ENCODE measurements at places on chromosomes 5 and 9. TPM values are rescaled to one million over a fixed set of nuclear protein-coding genes. Genes with fewer than 3 reads are reported as not detected.
A peak's percentile ranks its signal among the peaks of the same experiment; 100 is the strongest.

UBE2QL1 gene
- total RNA-seq = not detected

DNA sequence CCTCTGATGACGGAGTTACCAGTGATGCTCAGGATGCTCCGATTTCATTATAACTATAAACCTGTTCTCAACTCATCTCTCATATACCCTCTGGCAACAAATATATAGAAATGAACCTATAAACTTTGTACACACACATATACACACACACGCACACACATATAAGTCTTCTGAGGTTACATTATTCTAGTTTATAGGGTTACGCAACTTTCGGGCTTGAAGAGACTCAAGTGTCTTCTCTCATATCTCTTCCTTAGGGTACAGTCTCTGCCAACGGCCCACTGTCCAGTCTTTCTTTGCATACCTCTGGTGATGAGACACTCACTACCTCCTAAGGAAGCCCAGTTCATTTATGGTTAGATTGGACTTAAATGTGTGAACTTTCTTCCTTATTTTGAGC is 69.4 kb upstream of the TBC1D2 start:
- H3K4me3 ChIP-seq = no peak overlapping the region
- no peak for DNase-seq
- H3K4me1 ChIP-seq = no peaks in the 10 kb centered on the region

GRCh38 chr9:133705576-133705975 is 32.6 kb downstream of the SARDH start:
- no peaks in the 10 kb centered on the region for H3K27me3 ChIP-seq
- peaks cover 7% of the 10 kb centered on the region for H3K36me3 ChIP-seq

GRCh38 chr9:132190966-132191365 is 29.1 kb downstream of the NTNG2 start:
- H3K36me3 ChIP-seq = no peaks in the 10 kb centered on the region
- no peak for DNase-seq
- no peak overlapping the region for H3K27ac ChIP-seq
- H3K4me3 ChIP-seq = no peak overlapping the region

DNA sequence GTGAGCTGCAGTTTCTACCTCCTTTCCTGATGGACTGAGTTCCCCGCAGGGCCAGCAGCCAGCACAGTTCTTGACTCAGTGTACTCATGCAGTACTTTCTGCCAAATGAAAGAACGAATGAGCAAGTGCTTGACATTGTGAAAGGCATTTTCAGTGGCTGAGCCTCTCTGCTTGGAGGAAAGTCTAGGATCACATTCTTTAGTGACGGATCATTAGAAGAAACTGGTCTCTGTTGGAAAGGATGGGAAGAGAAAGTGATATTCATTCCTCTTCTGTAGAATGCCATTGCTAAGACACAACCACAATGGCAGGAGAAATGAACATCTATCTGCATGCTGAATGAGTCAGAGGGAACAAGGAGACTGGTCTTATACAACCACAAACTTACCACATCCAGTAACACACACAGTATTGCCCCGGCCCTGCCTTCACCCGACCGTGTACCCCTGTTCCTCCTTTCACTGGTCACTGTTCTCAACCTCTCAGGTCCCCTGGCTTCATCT is 206.9 kb downstream of the CRB2 start:
- no peak for DNase-seq
- no peaks in the 10 kb centered on the region for H3K27me3 ChIP-seq
- H3K4me1 ChIP-seq = peaks cover 12% of the 10 kb centered on the region
- H3K36me3 ChIP-seq = peaks cover 8% of the 10 kb centered on the region
- no peak overlapping the region for H3K27ac ChIP-seq
- H3K4me3 ChIP-seq = no peak overlapping the region

DNA sequence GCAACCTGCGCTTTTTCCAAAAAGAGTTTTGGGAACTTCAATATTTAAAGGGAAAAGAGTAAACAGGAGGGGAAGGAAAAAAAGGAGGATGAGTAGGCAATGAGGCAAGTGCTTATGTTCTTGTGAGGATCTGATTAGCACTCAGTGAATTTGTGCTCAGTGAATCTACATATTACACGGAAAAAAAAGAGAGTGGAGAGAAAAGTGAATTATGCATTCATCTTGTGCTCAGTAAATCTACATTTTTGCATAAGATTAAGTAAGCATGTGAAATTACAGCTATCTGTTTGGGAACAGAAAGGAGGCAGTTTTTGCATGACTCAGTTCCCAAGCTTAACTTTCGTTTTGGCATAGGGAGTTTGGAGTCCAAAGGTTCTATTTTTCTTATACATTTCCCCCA is 170.1 kb downstream of the CDH10 start:
- H3K27me3 ChIP-seq = no peaks in the 10 kb centered on the region
- H3K27ac ChIP-seq = no peak overlapping the region
- no peak overlapping the region for H3K4me3 ChIP-seq

DNA sequence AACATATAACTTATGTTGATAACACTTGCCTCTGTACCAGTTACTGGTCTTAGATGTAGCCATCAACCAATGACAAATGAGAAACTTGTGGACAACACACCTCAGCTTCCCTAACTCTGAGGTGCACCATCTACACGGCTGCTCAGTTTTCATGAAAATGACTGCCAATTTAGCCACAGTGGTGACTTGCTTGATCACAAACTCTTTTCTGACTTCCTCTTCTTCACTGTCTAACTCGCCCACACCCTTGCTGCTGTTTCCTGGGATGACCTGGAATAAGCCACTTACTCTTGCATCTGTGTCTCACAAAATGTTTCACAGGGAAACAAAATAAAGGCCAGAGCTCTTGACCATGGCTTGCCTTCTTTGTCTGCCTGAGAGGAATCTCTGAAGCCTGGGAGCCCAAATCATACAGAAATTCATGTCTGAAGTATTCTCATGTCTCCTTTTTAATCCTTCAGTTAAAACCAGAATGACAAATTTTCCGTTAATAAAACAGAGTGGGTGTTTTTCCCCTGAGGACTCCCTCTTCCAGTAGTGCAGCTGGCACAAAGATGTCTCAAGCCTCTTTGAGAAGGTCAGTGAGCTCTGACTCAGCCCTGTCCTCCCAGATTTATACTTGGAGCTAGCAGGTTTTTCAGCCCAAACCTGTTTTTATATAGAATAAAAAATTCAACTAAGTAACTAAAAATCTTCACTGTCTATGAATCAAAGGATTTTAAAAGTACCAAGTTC is 126.5 kb upstream of the PAM start:
- H3K4me1 ChIP-seq = no peaks in the 10 kb centered on the region
- no peak overlapping the region for H3K4me3 ChIP-seq
- H3K36me3 ChIP-seq = no peaks in the 10 kb centered on the region
- H3K27me3 ChIP-seq = no peaks in the 10 kb centered on the region

GRCh38 chr5:158140120-158140731 is 281.3 kb upstream of the CLINT1 start:
- H3K36me3 ChIP-seq = no peaks in the 10 kb centered on the region
- no peak for DNase-seq
- H3K4me3 ChIP-seq = no peak overlapping the region

SHOC1 gene
- not detected for total RNA-seq

- H3K27ac ChIP-seq = no peak overlapping the region
- H3K4me3 ChIP-seq = no peak overlapping the region
- no peaks in the 10 kb centered on the region for H3K4me1 ChIP-seq
- H3K27me3 ChIP-seq = no peaks in the 10 kb centered on the region
- H3K36me3 ChIP-seq = no peaks in the 10 kb centered on the region
These were observed 40.1 kb downstream of the SLC1A1 start for GRCh38 chr9:4530375-4530774.

MARCHF6 gene
- total RNA-seq = 39.5 TPM

MSX2 gene
- total RNA-seq = not detected

- H3K27ac ChIP-seq = no peak overlapping the region
- no peaks in the 10 kb centered on the region for H3K36me3 ChIP-seq
- H3K4me1 ChIP-seq = 0 out of 2 replicates have a peak, but pooled peaks cover 6% of the 10 kb centered on the region
- no peaks in the 10 kb centered on the region for H3K27me3 ChIP-seq
These were observed 129.2 kb upstream of the TRPM3 start for GRCh38 chr9:71250581-71250980.

GRCh38 chr5:151078490-151079262 is 2.2 kb downstream of the TNIP1 start:
- H3K36me3 ChIP-seq = peaks cover 12% of the 10 kb centered on the region
- H3K27ac ChIP-seq = no peak overlapping the region
- no peak overlapping the region for H3K4me3 ChIP-seq
- no peaks in the 10 kb centered on the region for H3K27me3 ChIP-seq
- DNase-seq = no peak
- peaks cover 65% of the 10 kb centered on the region for H3K4me1 ChIP-seq

DNA sequence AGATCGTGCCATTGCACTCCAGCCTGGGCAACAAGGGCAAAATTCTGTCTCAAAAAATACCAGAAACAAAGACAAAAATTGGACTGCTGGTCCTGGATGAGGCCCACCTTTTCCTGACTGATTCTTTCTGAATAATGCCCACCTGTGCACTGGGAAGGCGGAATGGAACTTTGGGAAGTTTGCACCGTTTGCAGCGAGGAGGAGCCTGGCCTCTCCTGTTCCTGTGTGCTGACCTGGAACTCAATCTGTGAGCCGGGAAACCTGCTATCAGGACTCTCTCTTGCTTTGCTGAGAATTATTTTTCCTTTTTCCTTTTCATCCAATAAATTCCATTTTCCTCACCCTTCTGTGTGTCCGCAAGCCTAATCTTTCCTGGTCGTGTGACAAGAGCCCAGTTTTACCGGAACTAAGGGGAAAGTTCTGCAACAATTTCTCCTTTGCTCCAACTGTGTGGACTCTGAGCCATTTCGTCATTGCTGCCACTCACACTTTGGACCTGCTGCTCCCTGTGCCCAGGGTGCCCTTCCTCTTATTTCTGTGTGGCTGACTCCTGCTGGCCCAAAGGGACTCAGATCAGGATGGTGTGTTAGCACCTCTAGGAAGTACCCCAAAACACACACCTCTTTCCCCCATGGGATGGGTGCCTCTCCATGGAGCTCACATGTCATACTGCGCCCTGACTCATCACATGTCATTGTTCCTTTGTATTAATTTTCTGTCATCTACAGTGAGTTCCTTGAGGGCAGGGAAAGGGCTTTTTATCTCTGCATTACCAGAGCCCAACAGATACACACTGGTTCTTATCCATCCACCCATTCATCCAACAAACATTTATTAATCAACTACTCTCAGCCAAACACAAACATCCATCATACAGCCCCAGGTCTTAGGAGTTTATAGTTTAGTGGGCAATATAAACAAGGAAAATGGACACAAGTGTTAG is 4.7 kb upstream of the GLRX start:
- DNase-seq = peak; percentile 86
- no peaks in the 10 kb centered on the region for H3K36me3 ChIP-seq
- H3K27me3 ChIP-seq = no peaks in the 10 kb centered on the region
- H3K4me1 ChIP-seq = peaks cover 67% of the 10 kb centered on the region
- peak overlapping the region; percentile 47 for H3K4me3 ChIP-seq
- H3K27ac ChIP-seq = peak overlapping the region; percentile 72

GRCh38 chr5:343461-344401 is 22.2 kb downstream of the AHRR start:
- no peak overlapping the region for H3K4me3 ChIP-seq
- no peaks in the 10 kb centered on the region for H3K4me1 ChIP-seq
- no peaks in the 10 kb centered on the region for H3K27me3 ChIP-seq
- H3K36me3 ChIP-seq = no peaks in the 10 kb centered on the region
- H3K27ac ChIP-seq = no peak overlapping the region

DNA sequence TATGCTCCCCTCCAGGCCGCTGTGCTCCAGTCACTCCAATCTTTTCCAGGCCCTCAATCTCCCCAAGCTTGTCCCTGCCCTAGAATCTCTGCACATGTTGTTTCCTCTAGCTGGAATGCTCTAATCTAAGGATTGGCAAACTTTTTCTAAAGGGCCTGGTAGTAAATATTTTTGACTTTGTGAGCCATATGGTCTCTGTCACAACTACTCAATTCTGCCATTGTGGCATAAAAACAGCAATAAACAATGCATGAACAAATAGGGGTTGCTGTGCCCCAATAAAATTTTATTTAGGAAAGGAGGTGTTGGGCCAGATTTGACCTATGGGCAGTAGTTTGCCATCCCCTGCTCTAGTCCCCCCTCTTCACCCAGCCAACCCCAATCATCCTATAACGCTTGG is 150.5 kb upstream of the LRRTM2 start:
- no peaks in the 10 kb centered on the region for H3K4me1 ChIP-seq
- H3K4me3 ChIP-seq = no peak overlapping the region
- H3K36me3 ChIP-seq = peaks cover 10% of the 10 kb centered on the region
- no peak overlapping the region for H3K27ac ChIP-seq
- no peak for DNase-seq

- DNase-seq = no peak
- peaks cover 39% of the 10 kb centered on the region for H3K4me1 ChIP-seq
- H3K4me3 ChIP-seq = no peak overlapping the region
- no peak overlapping the region for H3K27ac ChIP-seq
These were observed 87.8 kb upstream of the SPRY4 start for GRCh38 chr5:142412581-142412980.

DNA sequence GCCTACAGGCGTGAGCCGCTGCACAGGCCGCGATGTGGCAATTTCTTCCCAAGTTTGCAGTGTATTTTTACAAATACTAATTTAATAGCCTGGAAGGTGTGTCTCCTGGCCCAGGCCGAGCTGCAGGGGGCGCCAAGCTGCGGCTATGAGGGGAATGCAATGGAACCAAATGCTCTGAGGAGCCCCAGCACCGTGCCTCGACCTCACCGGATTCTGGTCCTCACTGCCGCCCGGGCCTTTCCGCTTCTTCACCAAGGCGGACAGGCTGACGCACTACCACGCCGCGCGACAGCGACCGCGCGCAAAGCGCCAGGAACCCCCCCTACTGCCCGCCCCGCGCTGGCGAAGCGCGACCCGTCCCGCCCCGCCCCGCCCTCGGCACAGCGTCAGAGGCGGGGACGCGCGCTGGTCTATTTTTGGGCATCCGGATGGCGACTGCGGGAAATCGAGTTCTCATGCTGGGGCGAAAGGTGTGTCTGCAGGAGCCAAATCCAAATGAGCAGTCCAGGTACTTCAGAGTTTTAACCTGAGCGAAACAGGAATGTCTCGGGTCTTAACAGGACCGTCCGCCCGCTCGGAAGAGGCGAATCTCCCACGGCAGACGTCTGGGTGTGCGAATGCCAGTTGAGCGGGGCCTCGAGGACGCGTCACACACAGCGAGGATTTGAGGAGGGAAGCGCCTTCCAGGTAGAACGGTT is 31.7 kb upstream of the PRXL2C start:
- no peak for DNase-seq
- no peak overlapping the region for H3K27ac ChIP-seq
- H3K36me3 ChIP-seq = no peaks in the 10 kb centered on the region
- no peak overlapping the region for H3K4me3 ChIP-seq
- no peaks in the 10 kb centered on the region for H3K27me3 ChIP-seq

PCDHB5 gene
- 0.07 TPM for total RNA-seq

GRCh38 chr9:95023217-95024003 is 294.1 kb downstream of the FANCC start:
- H3K36me3 ChIP-seq = peaks cover 16% of the 10 kb centered on the region
- no peaks in the 10 kb centered on the region for H3K27me3 ChIP-seq
- peak; percentile 95 for DNase-seq
- H3K4me1 ChIP-seq = peaks cover 99% of the 10 kb centered on the region

DNA sequence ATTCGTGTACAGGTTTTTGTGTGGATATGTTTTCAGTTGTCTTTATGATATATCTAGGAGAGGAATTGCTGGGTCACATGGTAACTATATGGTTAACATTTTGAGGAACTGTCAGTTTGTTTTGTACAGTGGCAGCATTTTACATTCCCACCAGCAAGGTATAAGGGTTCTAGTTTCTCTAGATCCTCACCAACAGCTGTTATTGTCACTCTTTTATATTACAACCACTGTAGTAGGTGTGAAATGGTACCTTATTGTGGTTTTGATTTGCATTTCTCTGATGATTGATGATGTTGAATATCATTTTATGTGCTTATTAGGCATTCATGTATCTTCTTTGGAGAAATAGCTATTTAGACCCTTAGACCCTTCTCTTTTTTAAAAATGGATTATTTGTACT is 82.9 kb downstream of the CCDC171 start:
- no peaks in the 10 kb centered on the region for H3K36me3 ChIP-seq
- no peak overlapping the region for H3K27ac ChIP-seq
- no peaks in the 10 kb centered on the region for H3K27me3 ChIP-seq
- DNase-seq = no peak
- H3K4me3 ChIP-seq = no peak overlapping the region

ADAMTSL2 gene
- 1.0 TPM for total RNA-seq

All from HepG2 (cell line).